ENCODE measurements at places on chromosomes 1 and 21.

DNA sequence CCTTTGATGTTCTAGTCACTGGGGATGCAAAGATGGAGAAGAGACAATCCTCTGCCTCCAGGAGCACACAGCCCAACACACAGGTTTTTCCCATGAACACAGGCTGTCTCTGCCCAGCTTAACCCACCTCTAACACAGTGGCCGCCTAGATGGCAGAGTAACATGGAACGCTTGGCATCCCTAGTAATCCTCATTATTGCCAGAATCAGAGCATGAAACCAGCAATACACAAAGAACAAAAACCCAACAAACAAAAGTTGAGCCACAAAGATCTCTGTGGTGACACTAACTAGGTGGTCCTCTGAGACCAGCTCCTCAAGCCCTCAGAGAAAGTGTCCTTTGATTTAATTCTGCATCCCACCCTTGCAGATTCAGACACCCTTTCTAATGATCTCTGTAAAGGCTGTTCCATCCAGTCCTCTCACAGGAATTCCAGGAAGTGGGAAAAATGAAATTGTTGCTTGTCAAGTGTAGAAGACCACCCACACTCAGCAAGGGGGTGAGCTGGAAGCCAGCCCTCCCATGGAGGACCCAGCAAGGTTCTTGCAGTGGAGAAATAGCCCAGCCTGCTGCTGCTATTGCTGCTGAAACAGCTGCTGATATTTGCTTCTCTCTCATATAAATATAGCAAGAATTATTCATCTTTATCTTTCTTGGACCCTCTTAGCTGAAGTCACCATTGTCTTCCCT lies 7.4 kb upstream of the ATP2B4 start:
- DNase-seq, result no peak

DNA sequence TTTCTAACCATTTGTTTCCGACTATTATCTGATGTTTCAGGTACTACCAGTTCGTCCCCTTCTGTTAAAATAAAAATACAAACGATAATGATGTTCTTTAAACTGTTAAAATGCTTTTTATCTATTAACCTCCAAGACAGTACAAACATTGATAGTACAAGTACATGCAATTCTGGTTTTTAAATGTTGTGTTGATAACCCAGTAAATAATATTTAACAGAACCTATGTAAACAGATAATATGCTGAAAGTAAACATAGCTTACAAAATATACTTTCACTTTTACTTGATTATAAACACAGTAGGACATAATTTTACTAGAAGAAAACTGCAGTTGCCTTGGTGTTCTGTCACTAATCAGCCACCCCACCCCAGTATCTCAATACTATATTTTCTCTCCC lies 76.9 kb downstream of the COQ8A start:
- DNase-seq, result no peak

GRCh38 chr1:182227864-182228547 lies 163.6 kb downstream of the GLUL start:
- DNase-seq, result no peak

DNA sequence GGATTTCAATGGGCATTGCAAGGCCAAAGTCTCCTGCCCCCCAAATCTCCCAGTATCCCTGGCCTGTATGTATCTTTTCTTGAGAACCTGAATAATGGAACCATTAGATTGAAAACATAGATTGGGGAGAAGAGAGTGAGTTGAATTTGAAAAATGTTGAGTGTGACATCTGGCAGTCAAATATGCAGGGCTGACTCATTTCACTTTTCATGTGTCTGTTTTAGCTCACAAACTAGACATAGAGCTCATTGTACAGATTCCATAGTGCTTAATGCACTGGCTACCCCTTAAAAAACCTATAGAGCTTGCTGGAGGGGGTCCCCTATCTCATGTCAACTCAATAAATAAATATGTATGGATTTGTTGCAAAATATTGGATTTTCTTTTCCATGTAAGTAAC lies 30.8 kb downstream of the DDR2 start:
- DNase-seq, result no peak

DNA sequence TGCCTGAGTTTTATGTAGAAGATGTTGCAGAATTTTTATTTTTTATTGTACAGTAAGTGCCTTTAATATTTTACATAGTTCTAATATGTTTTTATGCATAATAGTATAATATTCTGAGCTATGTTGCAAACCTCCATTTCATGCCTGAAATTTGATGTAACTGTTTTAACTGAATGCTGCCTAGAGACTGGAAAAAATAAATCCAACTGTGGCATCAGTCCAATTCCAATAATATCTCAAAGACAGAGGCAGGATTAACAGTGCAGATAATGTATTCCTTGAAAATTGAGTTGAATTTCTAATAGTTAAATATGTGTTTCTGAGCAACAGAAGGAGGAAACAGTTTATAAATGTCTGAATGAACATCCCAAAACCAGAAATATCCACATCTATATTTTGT lies 61.1 kb upstream of the KIF1B start:
- no peak for DNase-seq

DNA sequence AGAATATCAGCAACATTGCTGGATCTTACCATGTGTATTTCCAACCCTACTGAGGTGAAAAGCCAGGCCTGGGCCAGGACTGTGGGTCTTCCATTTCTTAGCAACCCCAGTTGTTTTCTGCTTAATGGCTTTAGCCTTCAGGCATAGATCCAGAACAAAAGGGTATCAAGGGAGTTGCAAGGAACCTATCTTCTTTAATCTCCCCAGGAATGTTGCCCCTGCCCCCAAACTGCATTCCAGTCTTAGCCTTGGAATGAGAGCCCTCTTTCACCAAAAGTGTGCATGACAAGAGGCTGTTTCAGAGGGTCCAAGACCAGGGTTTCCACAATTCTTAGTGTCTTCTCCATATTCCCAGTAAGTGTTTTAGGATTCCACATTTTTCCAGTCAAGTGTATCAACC lies 87.9 kb upstream of the SOX13 start:
- DNase-seq, result no peak

DNA sequence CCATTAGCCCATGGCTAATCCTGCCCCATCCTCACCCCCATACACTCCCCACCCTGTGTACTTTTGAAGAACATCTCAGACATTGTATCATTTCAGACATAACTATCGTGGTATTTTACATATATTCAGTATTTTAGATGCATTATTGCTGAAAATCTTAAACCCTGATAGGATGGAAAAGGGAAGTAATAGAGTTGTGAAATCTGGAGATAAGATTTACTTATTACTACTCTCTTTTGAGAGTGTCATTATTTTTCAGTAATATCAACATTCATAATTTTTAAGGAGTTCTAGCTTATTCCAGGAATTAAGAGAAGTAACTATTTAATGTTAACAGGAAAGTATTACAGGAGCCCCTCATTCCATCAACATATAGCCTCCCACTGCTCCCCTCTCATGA lies 34.4 kb downstream of the ADCY10 start:
- no peak for DNase-seq

GRCh38 chr1:47555841-47556560 lies 118.2 kb downstream of the FOXD2 start:
- no peak for DNase-seq

DNA sequence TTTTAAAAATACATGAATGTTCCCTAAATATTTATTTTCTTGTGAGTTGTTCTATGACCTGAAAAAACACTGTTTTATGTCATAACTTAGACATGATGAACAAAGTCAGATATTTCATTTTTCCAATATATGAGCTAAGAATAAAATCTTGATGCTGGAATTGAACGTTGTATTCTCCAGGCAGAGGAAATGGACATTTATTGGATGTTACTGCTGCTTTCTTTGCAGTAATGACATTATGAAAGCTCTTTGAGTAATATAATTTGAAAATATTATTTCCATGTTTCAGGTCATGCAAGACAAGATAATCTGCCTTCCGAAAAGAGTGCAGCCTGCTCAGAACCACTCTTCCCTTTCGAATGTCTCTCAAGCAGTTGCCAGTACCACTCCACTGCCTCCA lies 79.5 kb downstream of the LRRC8C start:
- no peak for DNase-seq

GRCh38 chr1:94111879-94112278 lies 9.1 kb downstream of the ABCA4 start:
- DNase-seq, result no peak

- DNase-seq, result no peak
These were observed 53.3 kb upstream of the ZC3H11B start for GRCh38 chr1:219666242-219666641.

DNA sequence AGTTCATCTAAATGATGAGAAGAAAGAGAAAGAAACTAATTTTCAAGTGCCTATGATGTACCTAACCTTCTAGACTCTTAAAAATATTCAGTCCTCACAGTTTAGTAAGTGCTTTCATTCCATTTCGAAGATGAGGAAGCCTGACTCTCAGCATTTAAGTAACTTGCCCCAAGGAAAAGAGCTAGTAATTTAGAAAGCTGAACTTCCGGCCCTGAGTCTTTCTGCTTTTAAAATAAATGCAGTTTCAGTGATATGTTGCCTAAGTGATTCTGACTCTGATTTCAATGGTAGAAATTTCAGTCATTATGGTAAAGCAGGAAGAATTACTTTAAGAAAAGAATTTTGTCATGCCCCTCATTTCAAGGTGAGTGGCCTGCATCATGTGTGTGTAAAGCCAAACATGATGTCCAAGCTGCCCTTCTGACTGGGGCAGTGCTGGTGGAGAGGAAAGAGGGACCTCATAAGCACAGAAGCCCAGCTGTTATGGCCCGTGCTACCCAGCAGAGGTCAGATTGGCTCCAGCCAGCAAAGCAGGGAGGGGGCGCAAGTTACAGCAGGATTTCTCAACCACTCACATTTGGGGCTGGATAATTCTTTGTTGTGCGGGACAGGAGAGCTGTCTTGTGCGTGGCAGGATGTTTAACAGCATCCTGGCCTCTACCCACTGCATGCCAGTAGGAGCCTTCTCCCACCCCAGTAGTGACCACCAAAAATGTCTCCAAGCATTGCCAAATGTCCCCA lies 10.7 kb downstream of the ATP1A4 start:
- no peak for DNase-seq

DNA sequence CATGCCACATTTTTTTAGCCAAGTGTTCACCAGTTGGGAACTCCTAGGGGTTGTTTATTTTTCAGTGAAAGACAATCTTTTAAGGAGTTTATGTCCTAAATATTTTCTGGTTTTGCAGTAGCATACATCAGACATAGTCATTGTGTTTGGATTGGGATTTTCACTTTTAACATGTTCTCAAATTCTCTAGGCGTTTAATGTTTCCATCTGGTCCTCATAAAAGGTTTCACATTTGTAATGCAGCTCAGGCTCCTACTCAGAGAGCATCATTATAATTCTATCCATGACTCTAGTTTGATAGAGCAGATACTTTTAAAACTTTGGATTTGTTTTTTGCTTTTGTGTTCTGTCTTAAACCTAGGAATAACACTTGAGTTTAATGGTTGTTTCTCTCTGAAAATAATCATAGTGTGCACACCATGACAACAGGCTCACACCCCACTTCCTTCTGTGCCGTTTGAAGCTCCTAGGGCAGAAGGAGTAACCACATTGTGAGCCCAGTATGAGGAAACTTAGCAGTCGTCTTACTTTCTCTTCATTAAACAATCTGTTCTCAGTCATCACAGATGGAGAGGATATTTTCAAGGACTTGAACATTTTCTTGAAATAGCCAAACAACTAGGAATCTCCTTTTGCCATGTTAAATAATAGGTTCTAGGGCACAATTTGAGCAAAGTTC lies 219.6 kb downstream of the PDE4B start:
- no peak for DNase-seq

- DNase-seq, result no peak
These were observed 3.8 kb upstream of the PARS2 start for GRCh38 chr1:54768093-54768492.

- DNase-seq, result no peak
These were observed 2.8 kb downstream of the UBE2J2 start for GRCh38 chr1:1270813-1271212.

DNA sequence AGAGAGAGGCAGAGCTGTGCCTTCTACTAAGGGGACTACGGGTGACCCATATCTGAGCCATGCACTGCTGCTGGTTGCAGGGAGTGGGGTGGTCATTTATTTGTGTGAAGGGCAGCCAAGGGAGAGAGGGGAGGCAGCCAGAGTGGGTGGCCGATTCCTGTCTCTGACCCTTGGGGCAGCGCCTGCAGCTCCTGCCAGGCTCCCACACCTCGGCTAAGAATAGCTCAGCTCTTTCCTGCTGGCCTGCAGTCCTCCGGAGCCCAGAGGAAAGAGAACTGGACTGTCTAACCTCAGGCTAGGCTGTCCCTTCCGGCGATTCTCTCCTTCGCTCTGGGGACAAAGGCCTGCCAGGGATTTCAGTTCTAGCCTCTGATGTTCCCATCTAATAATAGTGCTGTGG lies 11.6 kb upstream of the CD34 start:
- no peak for DNase-seq

GRCh38 chr1:242243472-242243871 lies 244.6 kb upstream of the MAP1LC3C start:
- no peak for DNase-seq

GRCh38 chr21:46265736-46266525 lies 19.5 kb downstream of the MCM3AP start:
- DNase-seq, result no peak

DNA sequence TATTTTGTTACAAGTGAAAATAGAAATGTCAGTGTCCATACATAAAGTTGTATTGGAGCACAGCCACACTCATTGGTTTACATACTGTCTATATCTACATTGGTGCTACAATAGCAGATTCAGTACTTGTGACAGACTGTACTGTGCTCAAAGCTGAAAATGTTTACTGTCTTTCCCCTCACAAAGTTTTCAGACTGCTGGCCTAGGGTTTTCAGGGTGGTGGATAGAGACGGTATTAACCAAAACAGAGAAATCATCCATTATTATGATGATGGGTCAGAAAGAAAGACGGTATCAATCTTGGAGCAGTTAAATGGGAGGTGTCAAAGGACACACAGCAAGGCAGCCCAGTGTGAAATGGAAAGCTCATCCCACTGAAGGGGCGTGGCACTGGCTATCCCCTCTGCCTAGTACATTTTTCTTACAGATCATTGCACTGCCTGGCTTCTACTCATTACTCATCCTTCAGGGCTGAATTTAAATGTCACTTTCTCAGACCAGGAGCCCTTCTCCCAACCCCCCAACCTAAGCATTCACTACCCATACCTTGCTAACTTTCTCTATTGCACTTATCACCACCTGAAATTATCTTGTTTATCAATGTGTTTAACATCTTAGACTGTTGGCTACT lies 10.2 kb downstream of the JAK1 start:
- no peak for DNase-seq

GRCh38 chr1:190908691-190909090 lies 431.0 kb upstream of the BRINP3 start:
- no peak for DNase-seq

DNA sequence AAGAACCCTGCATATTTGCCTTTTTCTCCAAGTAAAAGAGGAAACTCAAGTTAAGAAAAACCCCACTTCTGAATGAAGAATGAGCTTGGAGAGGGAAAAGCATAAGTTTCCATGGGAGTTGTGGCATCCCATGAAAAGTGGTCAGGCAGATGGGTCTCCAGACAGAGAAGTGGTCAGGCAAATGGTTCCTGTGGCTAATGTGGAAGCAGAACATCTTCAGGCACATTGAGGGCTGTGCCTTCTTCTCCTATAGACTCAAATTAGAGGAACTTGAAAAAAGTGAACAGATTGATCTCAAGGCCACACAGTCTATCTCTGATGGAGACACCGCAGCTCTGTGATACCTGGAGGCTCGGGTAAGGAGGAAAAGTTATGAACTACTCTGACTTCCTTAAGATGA lies 55.7 kb upstream of the KIRREL1 start:
- DNase-seq, result no peak

GRCh38 chr1:60874718-60875117 lies 207.6 kb upstream of the NFIA start:
- no peak for DNase-seq

Data from SW 1271 (cell line).